Bronchial smooth muscle cell (primary cell): ENCODE measurements at places on chromosomes 3 and 15. TPM values are rescaled to one million over a fixed set of nuclear protein-coding genes. Genes with fewer than 3 reads are reported as not detected.

Gene CLRN1
- total RNA-seq, result not detected in 2 replicates

Gene ATP13A5
- not detected in 2 replicates for total RNA-seq

Gene GMPS
- total RNA-seq, result 16.5 and 32.7 TPM in 2 replicates

Gene SLC24A5
- not detected in 2 replicates for total RNA-seq

Gene ISL2
- 1.1 and 6.7 TPM in 2 replicates for total RNA-seq

Gene LCTL
- 1.0 and 6.0 TPM in 2 replicates for total RNA-seq

Gene PARP6
- total RNA-seq, result 12.3 and 18.1 TPM in 2 replicates

Gene IL12A
- 0.17 and 0.63 TPM in 2 replicates for total RNA-seq

Gene PLSCR4
- 13.8 and 25.5 TPM in 2 replicates for total RNA-seq

Gene RTP1
- not detected in 2 replicates for total RNA-seq

Gene ATP13A4
- 0.86 and 1.3 TPM in 2 replicates for total RNA-seq

Gene SLC41A3
- 38.9 and 51.8 TPM in 2 replicates for total RNA-seq

Gene MESP2
- 0.52 and 1.9 TPM in 2 replicates for total RNA-seq

Gene RTP4
- 3.0 and 4.1 TPM in 2 replicates for total RNA-seq

Gene CCR5
- total RNA-seq, result not detected in 2 replicates

Gene FAM81A
- total RNA-seq, result under 0.01 and 0.60 TPM in 2 replicates

Gene SLC22A14
- under 0.01 and 0.17 TPM in 2 replicates for total RNA-seq

Gene MNS1
- 1.9 and 2.0 TPM in 2 replicates for total RNA-seq
